ENCODE measurements at places on chromosomes 5 and 9.
A peak's percentile ranks its signal among the peaks of the same experiment; 100 is the strongest.

GRCh38 chr5:171295299-171295698, 13.7 kb upstream of the TLX3 start:
- DNase-seq = no peak

DNA sequence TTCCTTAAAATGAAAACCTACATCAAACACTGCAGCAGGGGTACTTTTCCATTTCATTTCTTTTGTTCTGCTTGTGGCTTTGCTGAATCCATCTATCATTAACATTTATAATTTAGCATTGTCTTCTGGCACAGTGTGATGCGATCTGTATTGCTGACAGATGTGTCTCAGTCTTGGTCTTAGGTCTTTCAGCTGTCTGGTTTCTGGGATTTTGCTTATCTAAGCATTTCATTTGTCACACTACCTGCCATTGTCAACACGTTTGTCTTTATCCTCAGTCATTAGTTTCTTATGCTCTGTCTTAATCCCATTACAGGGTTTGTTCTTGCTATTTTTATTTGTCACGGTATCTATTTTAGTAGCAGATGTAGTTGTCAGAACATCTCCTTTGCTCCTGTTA, 303.1 kb downstream of the IZUMO3 start:
- no peak for DNase-seq

DNA sequence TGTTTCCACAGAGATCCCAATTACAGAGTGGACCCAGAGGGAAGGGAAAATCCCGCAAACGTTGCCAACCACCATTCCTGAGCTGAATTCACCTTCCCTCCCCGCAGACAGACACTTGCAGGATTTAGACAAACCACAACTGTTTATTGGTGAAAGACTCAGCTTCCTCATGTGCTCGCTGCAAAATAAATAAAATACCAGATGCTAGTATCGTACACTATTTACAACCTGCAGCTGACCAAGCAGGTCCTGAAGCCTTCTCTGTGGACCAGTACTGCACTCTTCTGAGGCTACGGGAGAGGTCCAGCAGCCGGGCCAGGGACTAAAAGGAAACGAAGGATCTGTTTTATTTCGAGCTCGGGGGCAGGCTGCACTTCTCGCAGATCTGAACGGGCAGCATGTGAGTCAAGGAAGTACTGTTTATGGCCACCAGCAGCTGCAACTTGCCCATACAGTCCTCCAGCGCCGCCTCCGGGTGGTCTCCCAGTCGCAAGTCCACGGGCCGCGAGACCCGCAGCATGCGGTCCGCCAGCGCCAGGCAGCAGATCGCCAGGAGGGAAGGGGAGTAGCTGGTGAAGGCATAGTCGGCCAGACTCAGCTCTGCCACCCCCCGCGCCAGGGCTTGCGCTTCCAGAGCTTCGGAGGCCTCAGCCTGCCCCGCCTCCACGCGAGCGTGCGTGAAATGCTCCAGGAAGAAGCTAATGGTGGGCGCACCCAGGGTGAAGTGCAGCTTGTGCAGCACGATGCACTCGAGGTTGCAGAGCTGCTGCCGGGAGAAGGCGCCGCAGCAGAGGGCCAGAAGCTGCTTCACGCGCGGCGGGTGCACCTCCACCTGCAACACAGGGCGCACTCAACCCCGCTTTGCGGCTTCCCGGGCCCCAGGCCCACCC, 2.1 kb downstream of the CCNO start:
- peak; percentile 44 for DNase-seq

DNA sequence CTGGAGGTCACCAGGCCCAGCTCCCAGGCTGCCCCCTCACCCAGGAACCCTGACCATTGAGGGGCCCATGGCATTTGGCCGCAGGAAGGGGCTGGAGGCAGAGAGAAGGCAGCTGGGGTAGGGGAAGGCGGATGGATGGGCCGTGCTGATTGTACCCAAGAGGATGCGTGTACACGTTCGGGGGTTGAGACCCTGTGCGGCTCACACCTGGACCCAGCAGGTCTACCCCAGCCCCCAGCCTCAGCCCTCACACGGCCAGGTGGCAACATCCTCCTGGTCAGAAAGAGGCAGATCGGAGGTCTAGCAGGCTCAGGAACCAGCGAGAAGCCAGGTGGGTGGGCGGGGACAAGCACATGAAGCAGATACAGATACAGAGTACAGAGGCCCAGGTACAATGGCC, 33.7 kb downstream of the NACC2 start:
- no peak for DNase-seq

DNA sequence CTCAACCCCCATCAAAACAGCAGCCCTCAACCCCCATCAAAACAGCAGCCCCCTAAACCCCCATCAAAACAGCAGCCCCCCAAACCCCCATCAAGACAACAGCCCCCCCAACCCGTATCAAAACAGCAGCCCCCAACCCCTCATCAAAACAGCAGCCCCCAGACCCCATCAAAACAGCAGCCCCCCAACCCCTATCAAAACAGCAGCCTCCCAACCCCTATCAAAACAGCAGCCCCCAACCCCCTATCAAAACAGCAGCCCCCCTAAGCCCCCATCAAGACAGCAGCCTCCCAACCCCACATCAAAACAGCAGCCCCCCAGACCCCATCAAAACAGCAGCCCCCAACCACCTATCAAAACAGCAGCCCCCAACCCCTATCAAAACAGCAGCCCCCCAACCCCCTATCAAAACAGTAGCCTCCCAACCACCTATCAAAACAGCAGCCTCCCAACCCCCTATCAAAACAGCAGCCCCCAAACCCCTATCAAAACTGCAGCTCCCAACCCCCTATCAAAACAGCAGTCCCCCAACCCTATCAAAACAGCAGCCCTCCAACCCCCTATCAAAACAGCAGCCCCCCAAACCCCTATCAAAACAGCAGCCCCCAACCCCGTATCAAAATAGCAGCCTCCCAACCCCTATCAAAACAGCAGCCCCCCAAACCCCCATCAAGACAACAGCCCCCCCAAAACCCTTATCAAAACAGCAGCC, 1.2 kb downstream of the TPPP start:
- no peak for DNase-seq

DNA sequence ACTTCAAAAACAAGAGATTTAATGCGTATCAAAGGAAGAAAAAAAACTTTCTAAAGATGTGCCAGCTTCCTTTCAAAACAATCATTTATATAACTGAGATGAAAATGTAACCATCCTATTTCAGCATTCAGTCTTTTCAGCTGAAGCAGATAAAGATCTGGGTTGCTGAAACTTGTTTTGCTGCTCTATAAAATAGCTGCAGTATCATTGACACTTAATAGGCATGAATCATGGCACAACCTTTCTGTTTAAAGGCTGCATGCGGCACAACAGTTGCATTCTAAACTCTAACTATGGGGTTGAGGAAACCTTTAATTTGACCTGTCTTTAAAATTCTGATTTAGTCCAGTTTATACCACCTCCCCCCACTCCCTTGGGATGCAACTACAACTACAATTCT, 196.7 kb downstream of the MPDZ start:
- DNase-seq = no peak

DNA sequence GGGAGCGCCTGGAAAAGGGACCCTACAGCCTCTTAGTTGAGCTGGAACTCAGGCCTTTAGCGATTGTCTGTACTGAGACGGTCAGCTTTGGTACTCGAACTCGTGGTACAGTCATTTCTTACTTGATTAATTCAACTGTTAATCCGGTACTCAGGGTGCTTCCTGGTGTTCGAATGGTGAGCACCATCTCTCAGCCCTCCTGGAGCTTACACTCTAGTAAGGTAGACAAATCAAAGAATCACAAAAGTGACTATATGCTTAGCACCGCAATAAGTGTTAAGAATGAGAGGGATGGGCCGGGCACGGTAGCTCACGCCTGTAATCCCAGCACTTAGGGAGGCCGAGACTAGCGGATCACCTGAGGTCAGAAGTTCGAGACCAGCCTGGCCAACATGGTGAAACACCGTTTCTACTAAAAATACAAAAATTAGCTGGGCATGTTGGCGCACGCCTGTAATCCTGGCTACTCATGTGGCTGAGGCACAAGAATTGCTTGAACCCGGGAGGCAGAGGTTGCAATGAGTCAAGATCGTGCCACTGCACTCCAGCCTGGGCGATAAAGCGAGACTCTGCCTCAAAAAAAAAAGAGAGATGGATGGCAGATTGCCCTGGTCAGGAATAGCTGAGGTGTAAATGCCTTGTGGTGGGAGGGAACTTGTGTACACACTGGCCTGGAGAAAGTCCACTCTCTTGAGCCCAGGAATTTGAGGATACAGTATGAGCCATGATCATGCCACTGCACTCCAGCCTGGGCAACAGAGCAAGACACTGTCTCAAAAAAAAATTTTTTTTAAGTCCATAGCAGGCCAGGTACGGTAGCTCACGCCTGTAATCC, 981 bp downstream of the TCOF1 start:
- no peak for DNase-seq

GRCh38 chr9:101445353-101446029, 9.9 kb upstream of the ALDOB start:
- DNase-seq = no peak

DNA sequence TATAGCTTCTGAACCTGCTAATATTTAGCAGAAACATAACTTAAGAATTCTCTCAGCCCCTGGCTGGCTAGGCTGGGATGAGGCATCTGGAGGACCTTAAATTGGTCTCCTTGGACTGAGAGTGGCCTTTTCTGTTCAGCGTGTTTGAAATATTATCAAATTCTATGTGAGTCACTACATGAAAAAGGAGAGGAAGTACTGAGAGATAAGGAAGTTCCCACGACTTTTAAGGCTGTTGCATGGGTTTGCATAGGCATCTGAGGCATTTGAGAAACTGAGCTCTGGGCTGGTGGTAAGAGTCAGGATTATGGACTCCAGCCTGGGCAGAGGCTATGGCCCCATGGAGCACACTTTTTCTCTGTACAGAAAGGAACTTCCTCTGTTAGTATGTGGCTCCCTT, 816.2 kb upstream of the GRAMD2B start:
- no peak for DNase-seq

GRCh38 chr5:6525910-6526309, 77.3 kb downstream of the UBE2QL1 start:
- DNase-seq = peak; percentile 84

GRCh38 chr9:97525451-97525850, 24.0 kb downstream of the TMOD1 start:
- no peak for DNase-seq

- no peak for DNase-seq
These were observed 614 bp upstream of the LCN6 start for GRCh38 chr9:136748666-136749611.

DNA sequence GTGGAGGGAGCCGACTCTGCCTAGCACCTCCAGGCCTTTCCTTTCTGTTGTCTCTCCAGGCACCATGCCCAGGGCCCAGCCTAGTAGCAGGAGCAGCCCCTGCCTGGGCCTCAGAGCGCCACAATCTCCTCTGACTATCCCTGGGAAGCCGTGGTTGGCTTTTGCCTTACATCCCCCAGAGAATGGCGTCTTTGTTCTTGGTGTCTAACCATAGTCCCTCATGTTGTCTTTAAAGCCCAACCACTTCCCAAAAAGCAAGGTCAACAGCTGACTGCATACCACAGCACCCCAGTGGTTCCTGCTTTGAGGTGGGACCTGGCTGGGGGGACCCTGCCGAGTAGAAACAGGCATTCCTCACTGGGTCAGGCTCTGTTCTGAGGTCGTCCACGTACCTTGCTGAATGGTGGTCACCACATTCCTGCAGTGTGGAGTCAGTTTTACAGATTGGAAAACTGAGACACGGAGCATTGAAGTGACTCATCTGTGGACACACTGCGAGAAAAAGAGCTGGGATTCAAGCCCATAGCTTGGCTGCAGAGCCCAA, 13.7 kb upstream of the CERCAM start:
- DNase-seq = no peak

DNA sequence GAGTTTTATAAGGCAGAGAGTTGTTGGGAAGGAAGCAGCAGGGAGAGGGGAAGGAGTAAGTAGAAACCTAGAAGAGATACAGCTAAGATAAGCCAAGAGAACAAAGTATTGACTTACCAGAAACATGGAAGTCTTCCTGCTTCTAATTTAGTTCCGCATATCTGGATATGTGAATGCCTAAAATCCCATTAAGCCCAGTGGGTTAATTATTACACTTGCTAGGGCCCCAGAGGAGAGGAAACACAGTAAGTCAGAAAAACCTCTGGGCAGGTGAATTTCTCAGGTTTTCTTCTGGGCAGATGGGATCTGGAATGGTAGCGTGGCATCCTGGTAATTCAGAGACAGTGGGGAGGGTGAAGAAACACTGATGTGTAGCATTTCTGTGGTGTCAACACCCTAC, 104.7 kb upstream of the GABRP start:
- DNase-seq = no peak

DNA sequence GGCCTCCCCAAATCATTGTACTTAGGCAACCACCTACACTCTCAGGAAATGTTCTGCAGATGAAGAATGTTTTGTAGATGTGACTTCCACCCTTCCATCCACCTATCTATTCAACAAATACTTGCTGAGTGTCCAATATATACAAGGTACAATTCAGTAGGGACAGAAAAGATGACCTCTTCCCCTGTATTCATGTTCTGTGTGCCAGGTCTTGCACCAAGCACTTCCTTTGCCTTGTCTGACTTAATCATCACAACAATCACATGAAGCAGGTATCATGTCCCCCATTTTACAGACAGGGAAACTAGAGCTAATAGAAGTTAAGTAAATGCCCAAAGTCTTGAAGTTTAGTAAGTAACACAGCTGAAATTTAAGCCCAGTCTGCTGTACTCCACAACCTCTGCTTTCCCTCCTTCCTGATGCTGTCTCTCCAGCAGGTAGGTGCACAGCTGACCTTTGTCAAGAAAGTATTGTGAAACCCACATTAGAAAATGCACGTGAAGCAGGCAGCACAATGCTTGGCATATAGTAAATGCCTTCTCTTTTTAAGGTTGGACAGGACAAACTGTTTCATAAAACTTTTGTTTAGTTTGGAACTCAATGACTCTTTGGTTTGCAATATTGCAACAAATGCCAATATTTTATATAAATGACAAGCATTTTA, 296.5 kb downstream of the DEPDC1B start:
- no peak for DNase-seq

GRCh38 chr9:36793277-36793676, 220.6 kb downstream of the MELK start:
- DNase-seq = peak; percentile 49

- no peak for DNase-seq
These were observed 16.8 kb downstream of the NR6A1 start for GRCh38 chr9:124754289-124754688.

DNA sequence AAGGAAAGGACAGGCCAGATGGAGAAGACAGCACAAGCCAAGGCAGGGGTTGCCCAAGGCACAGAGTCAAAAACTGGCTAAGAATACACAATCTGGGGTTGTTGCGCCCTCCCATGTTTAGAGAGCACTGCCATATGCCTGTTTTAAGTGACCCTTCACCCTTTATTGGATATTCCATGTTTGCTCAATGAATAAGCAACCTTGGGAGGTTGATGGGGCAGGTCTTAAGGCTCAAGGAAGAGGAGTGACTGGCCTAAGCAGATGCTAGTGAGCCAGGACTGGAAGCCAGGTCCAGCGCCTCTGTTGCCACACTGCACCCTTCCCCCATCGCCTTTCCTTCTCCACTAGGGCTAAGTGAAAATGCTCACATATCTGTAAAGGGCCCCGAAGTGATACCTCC, 6.7 kb downstream of the TXN start:
- DNase-seq = no peak

GRCh38 chr5:52956915-52957747, 32.0 kb upstream of the ITGA2 start:
- DNase-seq = no peak

GRCh38 chr9:132350861-132351315, 3.9 kb downstream of the SETX start:
- DNase-seq = no peak

Measured in WERI-Rb-1 (cell line).